NCI-H2227 treated with DMSO at 0.1 percent for 48 hours (cell line): ENCODE measurements at places on chromosomes 3 and 15.

DNA sequence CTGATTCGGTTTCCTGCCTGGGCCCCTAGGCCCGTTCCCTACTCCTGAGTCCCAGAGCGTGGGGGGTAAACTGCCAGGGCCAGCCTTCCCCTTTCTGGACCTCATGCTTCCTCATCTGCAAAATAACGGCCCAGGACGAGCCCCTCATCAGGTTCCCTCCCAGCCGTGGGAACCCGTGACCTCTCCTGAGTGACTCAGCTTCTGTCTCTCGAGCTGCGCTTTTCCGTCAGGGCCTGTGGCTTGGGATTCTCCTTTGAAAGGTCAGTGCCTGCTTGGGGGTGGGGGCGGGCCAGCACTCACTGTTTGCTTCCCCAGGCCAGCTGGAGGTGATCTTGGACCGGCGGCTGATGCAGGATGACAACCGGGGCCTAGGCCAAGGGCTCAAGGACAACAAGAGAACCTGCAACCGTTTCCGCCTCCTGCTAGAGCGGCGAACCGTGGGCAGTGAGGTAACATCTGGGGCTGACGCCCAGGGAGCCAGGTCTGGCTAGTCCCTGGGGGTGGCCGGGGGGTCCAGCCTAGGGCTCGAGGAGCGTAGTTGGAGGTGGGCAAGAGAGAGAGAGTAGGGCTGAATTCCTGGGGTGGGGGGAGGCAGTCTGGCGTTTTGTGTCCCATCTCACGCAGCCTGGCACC lies 12.8 kb downstream of the MAN2A2 start:
- DNase-seq = no peak

DNA sequence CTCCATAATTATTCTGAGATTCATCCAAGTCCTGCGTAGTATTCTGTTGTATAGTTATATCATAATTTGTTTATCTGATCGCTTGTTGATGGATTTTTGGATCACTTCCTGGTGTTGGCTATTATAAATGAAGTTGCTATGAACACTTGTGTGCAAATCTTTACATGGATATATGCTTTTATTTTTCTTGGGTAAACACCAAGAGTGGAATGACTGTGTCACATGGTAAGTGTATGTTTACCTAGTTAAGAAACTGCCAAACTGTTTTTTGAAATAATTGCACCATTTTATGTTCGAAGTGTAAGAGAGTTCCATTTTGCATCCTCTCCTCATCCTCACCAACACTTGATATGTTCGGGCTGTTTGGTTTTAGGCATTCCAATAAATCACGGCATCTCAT lies 360.4 kb upstream of the FRG2C start:
- DNase-seq = no peak

DNA sequence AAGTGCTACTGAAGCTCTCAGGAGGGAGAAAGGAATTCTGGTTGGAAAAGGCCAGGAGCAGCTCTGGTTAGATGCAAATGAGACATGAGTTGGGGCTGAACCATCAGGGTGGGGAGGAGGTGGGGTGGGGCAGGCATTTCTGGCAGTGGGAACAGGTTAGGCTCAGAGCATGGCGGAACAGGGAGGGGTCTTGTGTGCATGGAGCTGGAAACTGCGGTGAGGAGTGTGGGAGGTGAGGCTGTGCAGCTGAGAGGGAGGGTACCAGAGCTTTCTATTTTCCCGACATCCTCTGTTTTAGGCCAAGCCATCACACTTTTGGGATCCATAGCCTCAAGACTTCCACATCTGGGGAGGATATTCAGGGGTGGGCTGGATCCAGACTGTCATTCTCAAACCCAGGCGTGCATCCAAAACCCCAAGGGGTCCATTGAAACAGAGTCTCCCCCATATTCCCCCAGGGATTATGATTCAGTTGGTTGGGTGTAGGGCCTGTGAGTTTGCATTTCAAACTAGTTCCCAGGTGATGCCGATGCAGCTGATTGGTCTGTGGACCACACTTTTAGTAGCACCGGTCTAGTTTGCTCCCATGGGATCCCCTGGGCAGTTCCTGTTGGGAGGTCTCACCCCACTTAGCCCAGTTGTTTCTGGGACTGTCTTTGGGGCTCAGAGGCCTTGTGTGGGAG lies 100.9 kb upstream of the TLE3 start:
- no peak for DNase-seq

- DNase-seq = no peak
Measured at GRCh38 chr3:9279966-9280365, 30.5 kb upstream of the SRGAP3 start.

GRCh38 chr3:148998297-148998696 lies 7.0 kb downstream of the GYG1 start:
- no peak for DNase-seq

DNA sequence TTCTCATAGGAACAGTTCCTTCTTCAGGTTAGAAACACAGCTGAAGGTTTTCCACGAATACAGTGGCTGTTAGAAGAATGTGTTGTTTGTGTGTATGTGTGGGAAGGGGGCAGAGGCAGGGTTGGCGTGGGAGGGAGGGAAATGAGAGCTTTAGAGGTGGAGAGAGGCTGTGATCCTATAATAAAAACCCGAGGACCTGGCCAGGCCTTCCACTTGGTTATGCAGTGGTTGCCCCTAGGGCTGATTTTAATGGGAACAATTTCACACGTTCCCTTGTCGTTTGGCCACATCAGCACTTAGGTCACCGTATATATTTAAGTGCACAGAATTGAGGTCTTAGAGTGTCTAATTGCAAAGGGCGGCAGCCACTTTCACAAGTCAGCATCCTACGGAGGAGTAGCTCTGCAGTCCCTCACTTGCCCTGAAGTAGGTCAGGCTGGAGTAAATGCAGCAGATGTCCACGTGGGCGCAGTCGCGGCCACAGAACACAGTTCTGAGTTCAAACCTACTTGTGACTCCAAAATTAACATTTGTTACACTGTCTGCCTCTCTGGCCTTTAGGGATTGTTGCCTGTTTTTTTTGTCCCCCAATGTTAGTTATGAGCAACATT lies 85.6 kb downstream of the PDCD6IP start:
- no peak for DNase-seq

- peak; percentile 38 for DNase-seq
Measured at GRCh38 chr3:24963762-24964625, 464.1 kb upstream of the RARB start.

GRCh38 chr3:169846458-169847193 lies 23.1 kb downstream of the LRRC31 start:
- no peak for DNase-seq

GRCh38 chr3:45608885-45609284 lies 14.3 kb downstream of the LIMD1 start:
- no peak for DNase-seq

- no peak for DNase-seq
Measured at GRCh38 chr3:141176775-141177174, 54.9 kb upstream of the PXYLP1 start.

DNA sequence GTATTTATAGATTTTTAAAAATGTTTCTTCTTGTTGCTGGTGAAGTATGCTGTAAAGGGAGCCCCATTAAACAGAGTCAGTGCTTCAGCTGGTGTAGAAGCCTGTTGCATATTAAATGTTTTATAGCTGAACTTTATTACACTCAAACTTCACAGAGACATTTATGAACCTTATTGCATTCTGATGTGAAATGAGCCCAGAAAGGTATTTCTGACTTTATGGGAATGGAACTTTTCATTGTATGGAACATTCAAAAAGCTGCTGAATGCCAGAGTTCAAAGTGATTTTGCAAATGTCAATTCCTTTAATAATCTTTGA lies 329.3 kb upstream of the RASGRP1 start:
- no peak for DNase-seq

DNA sequence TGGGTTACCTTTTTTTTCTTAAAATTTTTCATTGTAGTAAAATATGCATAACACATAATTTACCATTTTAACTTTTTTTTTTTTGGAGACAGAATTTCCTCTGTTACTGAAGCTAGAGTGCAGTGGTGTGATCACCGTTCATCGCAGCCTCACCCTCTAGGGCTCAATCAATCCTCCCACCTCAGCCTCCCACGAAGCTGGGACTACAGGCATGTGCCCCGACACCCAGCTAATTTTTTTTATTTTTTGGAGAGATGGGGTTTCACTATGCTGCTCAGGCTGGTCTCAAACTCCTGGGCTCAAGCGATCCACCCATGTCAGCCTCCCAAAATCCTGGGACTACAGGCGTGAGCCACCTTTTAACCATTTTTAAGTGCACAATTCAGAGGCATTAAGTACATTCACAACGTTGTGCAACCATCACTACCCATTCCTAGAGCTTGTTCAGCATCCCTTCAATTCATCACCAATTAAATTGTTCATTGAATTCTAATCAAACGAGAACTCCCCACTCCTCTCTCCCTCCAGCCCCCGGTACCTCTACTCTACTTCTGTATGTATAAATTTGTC lies 44.6 kb downstream of the BHLHE40 start:
- DNase-seq = no peak

DNA sequence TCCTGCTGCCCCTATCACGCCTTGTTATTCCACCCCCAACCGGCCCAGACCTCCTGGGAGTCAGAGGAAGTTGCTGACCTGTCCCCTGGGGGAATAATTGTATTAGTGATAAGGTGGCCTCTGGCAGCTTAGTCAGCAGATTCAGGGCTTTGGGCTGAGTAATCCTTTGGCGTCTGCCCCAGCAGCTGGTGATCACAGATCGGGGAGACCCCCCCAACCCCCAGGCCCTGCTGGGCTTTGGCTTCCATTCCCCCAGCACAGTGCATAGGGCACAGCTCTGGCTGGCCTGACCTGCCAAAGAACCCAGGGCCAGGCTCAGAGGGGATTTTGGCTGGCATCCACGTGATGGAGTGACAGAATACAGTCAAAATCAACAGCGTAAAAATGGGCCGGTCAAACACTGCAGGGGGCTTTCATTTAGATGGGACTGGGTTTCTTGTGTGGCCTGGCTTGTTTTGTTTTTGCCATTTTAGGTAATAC lies 3.9 kb upstream of the NR2E3 start:
- DNase-seq = no peak

GRCh38 chr15:37932549-37932948 lies 1.9 kb upstream of the TMCO5A start:
- DNase-seq = no peak

DNA sequence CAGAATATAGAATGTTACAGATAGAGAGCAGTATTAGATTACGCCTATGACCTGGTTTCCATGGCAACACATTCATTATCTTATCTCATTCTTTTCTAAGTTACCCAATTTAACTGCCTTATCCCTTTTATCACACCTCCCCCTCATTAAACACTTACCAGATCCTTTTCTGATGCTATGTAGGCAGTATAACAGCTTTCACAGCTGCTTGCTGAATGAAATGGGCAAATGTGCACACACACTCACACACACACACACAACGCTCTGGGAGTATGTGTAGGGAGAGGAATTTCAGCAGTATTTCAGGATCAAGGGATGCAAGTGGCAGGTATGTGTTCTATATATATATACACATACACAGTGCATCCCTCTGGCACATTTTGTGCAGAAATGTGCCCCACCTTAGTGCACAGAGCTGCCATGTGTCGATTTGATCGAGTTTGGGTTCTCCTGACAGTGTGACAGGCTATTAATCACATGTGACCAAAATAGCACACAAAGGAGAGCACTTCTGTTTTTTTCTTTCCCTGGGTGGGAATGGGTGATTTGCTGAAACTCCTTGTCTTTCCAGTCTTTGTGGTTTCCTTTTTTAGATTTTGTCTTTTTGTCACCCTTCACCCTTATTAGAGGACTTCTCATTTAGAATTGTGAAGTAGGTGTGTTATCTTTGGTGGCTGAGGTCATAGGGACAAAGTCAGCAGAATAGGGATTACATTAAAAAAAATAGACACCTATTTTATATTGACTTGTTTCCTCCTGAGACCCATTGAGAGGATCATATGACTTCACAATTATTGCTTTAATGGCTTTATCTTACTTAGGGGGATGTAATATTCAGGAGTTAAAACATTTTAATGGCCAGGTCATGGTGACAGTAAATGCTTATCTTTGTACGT lies 553.7 kb downstream of the PDCD6IP start:
- no peak for DNase-seq

DNA sequence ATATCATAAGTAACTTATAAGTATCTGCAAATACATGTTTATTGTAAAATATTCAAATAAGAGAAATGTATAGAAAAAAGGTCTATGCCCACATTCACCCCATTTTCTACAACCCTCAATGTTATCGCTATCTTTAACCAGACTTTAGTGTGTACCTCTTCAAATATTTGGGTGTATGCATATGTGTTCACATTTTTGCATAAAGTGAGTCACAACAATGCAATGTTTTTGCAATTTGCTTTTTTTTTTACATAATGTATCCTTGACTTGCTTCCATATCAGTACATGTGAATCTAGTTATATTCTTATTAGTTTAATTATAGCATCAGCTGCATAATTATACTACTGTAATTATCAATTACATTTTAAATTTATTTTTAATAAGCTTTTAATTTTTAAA lies 117.3 kb upstream of the LYSMD4 start:
- DNase-seq = no peak

GRCh38 chr3:125186261-125186787 lies 26.2 kb downstream of the SLC12A8 start:
- no peak for DNase-seq

DNA sequence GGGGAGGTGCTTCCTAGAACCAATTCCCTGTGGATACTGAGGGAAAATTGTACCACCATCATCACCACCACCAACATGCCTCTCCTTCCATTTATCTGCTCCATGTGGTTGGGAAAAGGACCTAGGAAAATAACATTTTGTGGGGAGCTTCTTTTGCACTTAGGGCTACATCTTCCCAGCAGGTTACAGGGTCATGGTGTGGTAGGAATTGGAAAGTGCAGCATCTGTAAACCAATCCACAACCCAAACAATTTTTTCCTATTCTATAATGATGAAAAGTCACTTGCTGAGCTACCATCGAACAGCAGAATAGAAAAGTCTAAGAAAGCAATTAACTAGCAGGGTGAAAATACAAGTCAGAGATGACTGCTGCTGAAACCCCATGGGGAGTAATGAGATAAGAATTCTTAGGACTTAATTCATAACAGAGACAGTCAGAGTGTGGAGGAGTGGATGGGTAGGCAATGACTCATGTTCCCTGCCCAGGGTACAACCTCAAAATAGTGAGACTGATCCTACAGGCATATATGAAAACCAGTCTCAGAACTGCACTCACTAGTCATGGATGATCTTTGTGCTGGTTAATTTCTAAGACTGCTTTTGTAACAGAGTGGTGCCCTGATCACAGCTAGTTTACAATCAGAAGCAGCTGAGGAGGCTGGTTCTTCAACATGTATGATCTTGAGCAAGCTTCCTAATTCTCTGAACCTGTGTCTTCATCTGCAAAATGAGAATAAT lies 38.1 kb upstream of the LEKR1 start:
- no peak for DNase-seq

DNA sequence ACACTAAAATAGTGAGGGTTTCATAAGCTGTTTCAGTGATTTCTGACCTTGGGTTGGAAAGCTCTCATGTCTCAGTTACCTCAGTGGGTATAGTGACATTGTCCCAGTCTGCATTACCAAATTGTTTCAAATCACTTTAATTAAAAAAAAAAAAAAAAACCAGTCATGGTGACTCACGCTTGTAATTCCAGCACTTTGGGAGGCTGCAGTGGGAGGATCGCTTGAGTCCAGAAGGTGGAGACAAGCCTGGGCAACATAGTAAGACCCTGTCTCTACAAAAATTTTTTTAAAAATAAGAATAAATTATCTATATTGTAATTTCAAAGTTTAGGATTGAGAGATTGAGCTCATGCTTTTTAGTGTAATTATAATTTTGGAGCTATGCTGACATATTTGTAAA lies 78.0 kb downstream of the MBNL1 start:
- DNase-seq = no peak

- no peak for DNase-seq
Measured at GRCh38 chr15:32855942-32856341, 138.1 kb downstream of the GREM1 start.

GRCh38 chr15:52730173-52730572 lies 51.0 kb upstream of the ATOSA start:
- no peak for DNase-seq
